AG08396 (cell line): ENCODE measurements at places on chromosomes 1 and 21.

GRCh38 chr1:92583821-92584760, 97.4 kb upstream of the GFI1 start:
- peak; percentile 11 for DNase-seq

GRCh38 chr1:30476476-30476875, 246.9 kb downstream of the MATN1 start:
- no peak for DNase-seq

- no peak for DNase-seq
These were observed 8.8 kb upstream of the CCT8 start for GRCh38 chr21:29082046-29082815.

GRCh38 chr1:222916100-222916499, 101.3 kb downstream of the DISP1 start:
- no peak for DNase-seq

- DNase-seq, result no peak
These were observed 7.7 kb upstream of the CLCA1 start for GRCh38 chr1:86460998-86461397.

- DNase-seq, result no peak
These were observed 19.3 kb downstream of the ITPKB start for GRCh38 chr1:226719596-226720387.

DNA sequence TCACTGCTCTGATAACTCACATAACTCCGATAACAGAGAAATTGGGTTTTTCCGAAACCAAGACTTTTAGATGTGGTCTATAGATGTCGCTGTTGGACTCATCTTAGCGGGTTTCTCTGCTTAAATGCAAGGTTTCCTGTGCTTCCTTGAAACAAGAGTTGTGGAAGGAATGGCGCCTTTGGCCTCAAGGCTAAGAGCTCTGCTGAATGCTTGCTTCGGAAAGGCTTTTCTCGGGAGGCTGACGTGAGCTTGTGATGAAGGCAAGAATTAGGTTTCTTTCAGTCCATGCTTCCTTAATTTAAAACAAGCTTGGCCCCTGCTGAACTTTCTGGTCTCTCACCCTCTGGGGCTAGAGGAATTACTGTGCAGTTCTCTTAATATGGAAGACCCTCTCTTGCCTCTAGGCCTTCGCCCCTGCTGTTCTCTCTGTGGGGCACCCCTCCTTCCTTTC, 113.5 kb downstream of the MAP3K21 start:
- DNase-seq, result peak; percentile 22

DNA sequence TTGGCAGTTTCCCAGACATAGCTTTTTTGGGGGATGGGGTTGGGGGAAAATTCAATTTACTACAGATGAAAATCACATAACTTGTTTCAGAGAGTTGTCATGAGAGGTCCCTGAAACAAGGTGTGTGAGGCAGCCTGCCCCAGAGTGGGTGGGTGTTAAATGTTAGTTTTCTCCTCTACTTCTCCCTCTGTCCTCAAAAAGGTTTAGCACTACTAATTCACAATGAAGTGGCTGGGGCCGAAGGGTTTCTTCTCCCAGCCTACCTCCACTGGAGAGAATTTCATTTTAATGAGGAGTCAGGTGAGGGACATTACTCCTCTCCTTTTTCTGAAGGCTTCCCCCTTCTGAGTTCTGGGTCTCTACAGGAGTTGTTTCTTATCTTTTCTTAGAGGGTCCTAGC, 103.3 kb downstream of the C1orf94 start:
- no peak for DNase-seq

GRCh38 chr1:47378147-47378546, 37.9 kb upstream of the FOXE3 start:
- DNase-seq, result no peak

GRCh38 chr1:199298825-199299224, 660.0 kb downstream of the PTPRC start:
- DNase-seq, result no peak

- DNase-seq, result peak; percentile 12
These were observed 170.4 kb downstream of the PTPRC start for GRCh38 chr1:198809247-198809646.
